KG1 (cell line): ENCODE measurements at places on chromosomes 11 and 22.

DNA sequence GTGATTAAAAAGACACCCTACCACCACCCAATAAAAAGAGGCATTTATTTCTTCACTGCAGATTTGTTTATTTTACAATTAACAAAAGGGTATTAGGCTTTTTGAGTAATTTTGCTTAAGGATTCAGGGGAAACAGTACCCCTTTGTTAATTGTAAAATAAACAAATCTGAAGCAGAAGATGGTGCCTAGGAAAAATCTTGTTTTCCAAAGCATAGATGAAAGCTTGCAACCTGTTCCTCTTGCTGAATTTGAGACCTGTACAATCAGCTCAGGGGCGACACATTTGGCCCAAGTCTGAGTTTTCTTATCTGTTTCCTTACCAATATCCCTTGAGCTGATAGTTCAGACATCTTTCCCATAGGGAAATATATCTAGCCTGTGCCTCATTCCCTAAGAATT is 171.9 kb downstream of the GRIA4 start:
- DNase-seq = no peak

DNA sequence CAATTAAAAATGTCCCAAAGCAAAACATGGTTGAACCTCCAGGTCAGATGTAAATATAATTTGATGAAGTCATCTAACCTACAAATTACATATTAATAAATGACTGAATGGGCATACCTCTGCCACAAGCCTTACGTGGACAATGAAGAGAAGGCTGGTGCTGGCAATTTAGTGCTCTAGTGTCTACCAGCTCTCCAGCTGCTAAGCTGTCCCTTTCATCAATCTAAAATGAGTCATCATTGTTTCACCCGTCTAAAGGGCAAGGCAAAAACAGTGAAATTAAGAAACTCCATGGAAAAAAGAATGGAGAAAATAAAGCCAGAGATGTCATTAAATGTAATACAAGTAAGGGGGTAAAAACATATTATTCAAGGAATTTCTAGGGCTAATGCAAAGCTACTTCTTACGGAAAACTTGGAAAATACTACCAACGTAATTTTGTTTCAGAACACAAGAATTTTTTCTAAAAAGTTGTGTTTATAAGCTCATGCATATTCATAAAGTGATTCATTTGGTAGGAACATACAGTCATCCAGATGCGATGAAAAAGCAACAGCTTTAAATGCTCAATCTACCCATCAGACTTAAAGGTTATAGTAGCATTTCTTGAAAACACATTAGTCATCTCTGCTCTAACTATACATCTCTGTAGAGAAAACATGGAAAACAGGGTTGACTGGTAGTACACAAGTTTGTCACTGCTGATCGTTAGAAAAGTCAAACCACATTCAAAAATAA is 71.5 kb downstream of the SIK3 start:
- no peak for DNase-seq

DNA sequence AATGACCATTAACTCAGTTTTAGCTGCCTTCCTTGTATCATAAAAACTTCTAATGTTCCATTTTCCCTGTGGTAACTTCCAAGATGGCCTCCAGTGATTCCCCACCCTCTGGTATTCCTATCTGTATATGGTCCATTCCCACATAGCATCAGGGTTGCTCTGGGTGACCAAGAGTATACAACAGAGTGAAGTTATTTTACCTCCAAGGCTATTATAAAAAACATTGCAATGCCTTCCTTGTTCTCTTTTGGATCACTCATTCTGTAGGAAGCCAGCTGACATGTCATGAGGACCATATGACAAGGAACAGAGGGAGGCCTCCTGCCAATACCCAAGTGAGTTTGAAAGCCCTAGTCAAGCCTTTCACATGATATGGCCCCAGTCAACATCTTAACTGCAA is 30.1 kb downstream of the ZNF280B start:
- DNase-seq = no peak

GRCh38 chr11:75087319-75088305 is 9.1 kb downstream of the OR2AT4 start:
- no peak for DNase-seq

DNA sequence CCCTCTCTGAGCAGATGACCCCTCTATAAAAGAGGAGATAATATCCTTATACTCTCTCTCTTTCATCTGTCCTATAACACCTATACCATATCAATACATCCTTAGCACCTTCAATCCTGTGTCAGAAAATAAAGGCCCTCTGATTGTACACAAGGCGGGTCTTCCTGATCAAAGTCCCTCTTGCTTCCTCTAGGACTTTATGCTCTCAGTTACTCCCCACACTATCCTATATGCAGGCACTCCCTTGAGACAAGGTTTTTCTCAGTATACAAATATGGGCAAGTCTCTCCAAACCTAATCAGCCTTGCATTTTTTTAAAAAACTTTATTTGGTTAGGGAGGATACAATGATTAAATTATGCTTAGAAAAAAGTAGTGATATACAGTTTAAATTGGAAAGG is 17.3 kb upstream of the HORMAD2 start:
- no peak for DNase-seq

GRCh38 chr11:31421820-31422219 is 52.2 kb downstream of the DNAJC24 start:
- DNase-seq = no peak

- no peak for DNase-seq
Measured at GRCh38 chr11:49208006-49208721, at the start of gene FOLH1. Gene FOLH1 (minus strand): TSS chr11:49208602. CDS start chr11:49208409, 193 bp downstream.

GRCh38 chr22:25623851-25624250 is 59.4 kb downstream of the GRK3 start:
- no peak for DNase-seq

DNA sequence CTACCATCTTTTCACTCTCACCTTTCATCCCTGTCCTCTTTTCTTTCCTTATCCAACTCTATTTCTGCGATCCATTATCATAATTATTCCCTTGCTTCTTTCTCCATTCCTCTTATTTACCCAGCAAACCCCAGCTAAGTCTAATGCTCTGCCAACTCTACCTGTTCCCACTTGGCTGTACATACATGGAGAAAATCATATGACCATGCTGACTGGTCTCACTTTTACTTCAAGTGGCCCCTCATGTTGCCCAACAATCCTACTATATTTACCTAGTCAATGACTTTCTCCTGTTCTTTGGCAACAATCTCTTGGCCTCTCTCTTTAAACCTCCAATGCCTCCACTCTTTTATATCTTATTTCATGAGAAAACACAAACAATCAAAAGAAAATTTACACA is 94.1 kb downstream of the USP35 start:
- no peak for DNase-seq

- no peak for DNase-seq
Measured at GRCh38 chr11:1829039-1829820, 5.6 kb upstream of the SYT8 start.

DNA sequence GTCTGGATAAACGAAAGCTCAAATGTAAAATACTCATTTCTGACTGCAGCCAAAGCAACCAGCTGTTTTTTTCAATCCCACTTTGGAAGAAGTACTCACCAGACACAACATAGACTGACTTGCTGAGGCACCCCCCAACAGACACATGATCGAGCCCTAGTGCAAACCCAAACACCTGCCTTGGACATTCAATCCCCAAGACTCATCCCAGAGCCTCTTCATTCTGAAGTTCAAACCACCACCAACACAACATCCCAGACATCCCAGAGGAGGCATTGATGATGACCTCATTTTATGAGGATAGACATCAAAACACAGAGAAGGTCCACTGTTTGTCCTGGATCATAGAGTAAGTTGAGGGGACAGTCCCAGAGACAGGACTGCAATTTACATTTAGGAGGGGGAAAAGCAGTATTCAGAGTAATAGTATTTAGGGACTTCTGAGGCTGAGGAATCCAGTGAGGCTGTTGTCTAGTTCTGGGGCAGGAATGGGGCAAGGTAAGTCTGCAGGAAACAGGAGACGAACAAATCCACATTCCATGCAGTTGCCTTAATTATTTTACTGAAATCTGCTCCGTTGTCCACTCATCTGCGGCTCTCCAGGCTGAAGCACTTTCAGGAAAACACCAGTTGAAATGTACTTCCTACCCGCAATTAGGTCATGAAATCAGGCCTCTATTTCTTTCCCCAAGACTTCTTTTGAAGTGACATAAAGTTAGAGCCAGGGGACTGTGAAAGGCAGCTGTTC is 54.8 kb downstream of the CLPB start:
- no peak for DNase-seq

GRCh38 chr11:42992594-42992993 is 319.2 kb upstream of the API5 start:
- DNase-seq = no peak

DNA sequence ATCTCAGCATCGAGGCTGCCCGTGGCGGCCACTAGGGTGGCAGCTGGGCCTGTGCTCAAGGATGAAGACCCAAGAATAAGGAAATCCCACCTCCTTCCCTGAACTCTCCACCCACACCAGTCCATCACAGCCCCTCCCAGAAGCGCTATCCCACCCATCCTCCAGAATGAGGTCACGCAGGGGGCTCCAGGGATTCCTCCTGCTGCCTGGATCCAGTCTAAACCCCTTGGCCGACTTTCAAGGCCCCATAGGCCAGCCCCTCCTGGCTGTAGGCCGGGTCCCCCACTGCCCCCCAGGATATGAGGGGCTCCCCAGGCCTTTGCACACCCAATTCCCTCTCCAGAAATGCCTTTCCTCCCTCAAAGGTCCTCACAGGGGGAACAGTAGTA is 19.0 kb upstream of the SCGB1A1 start:
- no peak for DNase-seq

- no peak for DNase-seq
Measured at GRCh38 chr11:102929972-102930371, 25.6 kb downstream of the MMP13 start.

DNA sequence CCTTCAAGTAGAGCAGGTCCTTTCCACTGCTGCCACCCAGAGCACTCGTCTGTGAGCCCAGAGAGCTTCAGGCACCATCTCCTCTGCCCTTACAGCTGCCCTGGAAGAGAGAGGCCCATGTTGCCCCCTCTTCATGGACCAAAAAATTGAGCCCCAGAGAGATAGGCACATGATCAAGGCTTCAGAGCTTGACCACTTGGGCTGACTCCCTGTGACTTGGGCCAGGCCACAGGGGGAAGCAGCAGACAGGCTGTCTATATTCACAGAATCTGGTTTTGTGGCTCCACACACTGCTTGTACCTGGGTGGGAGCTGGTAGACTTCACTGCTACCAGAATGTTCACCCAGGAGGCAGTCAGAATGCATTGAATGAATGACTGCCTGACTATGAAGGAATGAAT is 58.2 kb downstream of the SMIM38 start:
- DNase-seq = no peak

DNA sequence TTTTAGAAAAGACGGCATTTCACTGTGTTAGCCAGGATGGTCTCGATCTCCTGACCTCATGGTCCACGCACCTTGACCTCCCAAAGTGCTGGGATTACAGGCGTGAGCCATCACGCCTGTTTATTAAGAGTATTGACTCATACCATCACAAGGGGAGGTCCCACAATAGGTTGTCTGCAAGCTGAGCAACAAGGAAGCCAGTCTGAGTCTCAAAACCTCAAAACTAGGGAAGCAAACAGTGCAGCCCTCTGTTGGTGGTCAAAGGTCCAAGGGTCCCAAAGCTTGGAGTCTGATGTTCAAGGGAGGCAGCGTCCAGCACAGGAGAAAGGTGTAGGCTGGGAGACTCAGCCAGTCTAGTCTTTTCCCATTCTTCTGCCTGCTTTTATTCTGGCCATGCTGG is 32.8 kb upstream of the LDLRAD3 start:
- no peak for DNase-seq

GRCh38 chr11:65553301-65554001 is 4.7 kb downstream of the LTBP3 start:
- no peak for DNase-seq

DNA sequence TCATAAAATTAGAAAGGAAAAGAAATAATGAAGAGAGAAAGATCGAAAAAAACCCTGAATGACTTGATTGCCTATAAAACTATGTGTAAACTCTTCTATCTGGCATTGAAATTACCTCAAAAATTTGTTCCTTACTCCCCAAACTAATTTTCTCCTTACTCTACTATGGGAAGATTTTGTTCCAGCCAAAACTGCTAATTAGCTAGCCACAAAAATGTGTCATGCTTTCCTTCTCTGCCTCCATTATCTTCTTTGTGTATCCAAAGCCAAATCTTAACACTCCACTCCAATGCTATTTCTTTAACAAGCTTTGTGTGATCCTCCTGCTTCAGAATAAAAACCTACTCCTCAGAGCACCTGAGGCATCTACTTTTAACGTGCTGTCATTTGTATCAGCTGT is 831.2 kb downstream of the METTL15 start:
- DNase-seq = no peak

DNA sequence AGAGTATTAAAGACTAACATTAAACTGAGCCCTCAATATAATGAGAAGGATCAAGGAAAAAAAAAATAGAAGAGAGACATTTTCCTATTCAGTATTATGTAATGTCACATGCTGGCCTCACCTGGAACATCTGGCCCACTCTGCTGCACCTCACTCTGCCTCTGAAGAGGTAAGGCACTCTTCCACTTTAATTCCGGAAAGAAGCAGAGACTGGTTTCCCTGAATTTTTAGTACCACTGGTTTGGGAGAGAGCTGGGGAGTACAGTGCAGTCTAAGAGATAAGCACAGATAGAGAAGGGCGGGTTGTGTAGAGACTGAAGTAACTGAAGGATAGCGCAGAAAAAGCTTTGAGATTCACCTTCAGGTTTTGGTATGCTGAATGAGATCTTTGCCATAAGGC is 178.7 kb downstream of the SOX6 start:
- DNase-seq = no peak

DNA sequence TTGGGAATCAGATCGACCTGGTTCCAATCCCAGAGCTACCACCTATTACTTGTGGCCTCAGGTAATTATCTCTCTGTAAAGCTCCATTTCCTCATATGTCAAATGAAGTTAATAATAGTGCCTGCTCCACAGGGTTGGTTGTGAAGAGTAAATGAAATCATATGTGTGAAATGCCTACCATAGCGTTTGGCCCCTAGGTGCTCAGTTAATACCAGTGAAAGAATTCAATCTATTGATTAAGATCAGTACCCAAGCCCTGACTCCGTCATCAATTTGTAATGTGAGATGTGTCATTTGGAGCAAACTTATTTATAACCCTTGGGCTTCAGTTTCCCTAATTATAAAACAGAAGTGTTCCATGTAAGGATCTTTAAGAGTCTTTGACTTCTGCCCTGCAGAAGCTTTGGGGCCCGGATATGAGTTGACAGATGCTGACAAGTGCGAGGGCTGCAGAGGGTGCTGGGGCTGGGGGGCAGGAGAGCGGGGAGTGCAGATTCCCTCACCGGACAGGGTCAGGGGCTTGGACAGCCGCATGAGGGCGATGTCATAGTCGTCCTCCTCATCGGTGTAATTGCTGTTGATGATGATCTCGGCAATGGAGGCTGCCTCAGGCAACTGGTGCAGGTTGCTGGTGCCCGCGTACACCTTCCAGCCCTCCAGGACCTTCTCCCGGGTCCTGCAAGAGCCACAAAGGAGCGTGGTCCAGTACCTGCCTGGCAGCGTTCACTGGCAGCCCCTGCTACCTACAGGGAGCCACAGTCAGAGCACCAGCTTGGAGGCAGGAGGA is 20.9 kb downstream of the TMPRSS13 start:
- DNase-seq = no peak
